ENCODE measurements at places on chromosomes 11 and 22.

DNA sequence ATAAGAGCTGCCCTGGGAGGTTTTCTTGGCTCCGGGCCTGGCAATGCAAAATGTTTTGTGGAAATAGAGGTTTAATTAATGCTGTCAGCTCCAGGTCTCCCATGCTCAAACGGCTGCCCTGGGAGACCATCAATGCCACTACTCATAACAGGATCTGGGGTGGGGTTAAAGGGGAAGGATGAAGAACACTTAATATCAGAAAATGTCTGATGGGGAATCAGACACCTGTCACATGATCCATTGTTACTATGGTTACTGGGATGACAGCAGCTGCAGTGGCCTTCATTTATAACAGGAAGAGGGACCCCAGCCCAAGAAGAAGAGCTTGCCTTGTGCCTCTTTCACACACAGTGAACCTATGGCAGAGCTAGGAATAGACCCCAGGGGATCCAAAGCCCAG is 2.2 kb upstream of the SYT13 start:
- no peak for DNase-seq

DNA sequence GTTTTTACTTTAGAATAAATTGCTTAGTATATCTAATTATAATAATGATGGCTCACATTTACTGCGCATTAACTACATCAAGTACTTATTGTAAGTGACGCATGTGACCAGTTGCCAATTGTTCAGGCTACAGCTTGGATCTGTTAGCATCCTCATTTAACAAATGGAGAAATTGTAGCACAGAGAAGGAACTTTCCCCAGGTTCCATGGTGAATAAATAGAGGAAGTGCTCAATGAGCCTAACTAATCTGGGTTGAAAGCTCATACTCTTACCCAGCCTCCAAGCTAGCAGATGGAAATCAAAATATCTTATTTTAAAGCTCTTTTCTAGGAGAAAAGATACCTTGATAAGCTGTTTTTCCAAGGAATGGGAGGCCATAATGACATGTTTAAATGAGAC is 19.8 kb downstream of the MMP27 start:
- DNase-seq = no peak

GRCh38 chr11:69075421-69076128 is 26.8 kb downstream of the TPCN2 start:
- DNase-seq = no peak

GRCh38 chr11:2440646-2441045 is 3.7 kb downstream of the TRPM5 start:
- no peak for DNase-seq

GRCh38 chr11:65114538-65115171 is 2.8 kb downstream of the ZNHIT2 start:
- no peak for DNase-seq

GRCh38 chr22:49623715-49624114 is 204.0 kb downstream of the BRD1 start:
- no peak for DNase-seq

- no peak for DNase-seq
Measured at GRCh38 chr11:108959874-108960273, 295.0 kb downstream of the DDX10 start.

DNA sequence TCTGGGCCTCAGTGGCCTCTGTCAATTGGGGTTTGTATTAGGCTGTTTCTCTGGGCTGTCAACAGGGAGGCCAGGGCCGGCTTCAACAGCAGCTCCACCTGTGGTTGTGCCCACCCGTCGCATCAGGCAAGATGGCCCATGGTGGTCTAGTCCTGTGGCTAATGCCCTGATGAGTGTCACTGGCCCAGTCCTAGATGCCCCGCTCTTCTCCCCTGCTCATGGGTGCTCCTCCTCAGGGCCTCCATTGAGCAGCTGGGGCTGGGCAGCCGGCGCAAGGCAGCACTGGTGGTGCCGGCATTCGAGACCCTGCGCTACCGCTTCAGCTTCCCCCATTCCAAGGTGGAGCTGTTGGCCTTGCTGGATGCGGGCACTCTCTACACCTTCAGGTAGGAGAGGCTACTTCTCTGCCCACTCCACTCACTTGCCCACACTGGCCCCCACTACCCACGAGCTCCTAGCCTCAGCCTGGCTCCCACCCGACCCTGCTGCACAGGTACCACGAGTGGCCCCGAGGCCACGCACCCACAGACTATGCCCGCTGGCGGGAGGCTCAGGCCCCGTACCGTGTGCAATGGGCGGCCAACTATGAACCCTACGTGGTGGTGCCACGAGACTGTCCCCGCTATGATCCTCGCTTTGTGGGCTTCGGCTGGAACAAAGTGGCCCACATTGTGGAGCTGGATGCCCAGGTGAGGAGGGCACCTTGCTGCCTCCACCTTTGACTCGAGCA is 5.4 kb downstream of the LARGE2 start:
- peak; percentile 24 for DNase-seq
